RKO (cell line): ENCODE measurements at places on chromosomes 12 and 14.
A peak's percentile ranks its signal among the peaks of the same experiment; 100 is the strongest.

DNA sequence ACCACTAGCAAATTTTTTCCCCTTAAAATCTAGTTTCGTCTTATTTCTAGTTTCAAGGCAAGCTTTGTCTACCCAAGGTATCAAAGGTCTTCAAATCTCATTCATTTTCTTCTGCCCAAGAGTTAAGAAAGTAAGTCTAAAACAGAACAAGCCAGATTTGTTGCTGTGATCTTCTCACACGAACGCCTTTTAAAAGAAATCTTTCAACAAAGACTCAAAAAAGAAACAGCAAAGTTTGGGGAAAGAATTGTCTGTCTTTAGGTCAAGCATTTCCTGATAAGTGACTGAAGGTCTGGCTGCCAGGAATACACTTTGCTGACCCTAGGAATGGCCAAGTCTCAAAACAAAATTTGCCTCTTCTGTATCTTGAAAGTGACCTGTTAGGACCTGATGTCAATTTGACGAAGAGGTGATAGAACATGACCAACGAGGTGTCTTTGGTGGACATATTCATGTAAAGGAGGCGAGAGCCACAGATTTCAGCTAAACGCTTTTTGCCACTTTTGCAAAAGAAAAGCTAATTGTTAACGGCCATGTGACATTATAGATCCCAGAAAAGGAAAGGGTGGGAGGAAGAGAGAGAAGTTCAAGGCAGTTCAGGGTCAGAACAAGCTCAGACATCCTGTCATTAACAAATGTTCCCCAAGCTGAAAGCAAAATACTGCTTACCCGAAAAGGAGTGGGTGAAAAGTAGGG is 1.7 kb downstream of the CDK17 start:
- DNase-seq: peak; percentile 69

DNA sequence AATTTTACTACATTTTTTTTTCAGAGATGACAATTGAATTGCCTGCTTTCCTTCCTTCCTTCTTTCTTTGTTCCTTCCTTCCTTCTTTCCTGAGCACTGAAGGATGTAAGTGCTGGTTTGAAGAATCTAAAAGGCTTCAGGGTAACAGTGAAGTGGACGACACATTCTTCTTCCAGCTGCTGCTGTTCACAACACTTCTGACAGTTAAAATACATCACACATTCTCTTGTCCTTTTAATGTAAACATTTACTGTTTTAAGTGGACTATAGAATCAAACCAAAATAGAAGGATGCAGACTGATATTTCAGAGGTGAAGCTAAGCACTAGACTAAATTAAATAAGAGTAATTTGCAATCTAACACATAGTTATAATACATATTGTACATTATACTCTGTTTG is 151.5 kb downstream of the MSRB3 start:
- DNase-seq: no peak

GRCh38 chr14:23294734-23295561 is 7.7 kb downstream of the PPP1R3E start:
- peak; percentile 74 for DNase-seq

DNA sequence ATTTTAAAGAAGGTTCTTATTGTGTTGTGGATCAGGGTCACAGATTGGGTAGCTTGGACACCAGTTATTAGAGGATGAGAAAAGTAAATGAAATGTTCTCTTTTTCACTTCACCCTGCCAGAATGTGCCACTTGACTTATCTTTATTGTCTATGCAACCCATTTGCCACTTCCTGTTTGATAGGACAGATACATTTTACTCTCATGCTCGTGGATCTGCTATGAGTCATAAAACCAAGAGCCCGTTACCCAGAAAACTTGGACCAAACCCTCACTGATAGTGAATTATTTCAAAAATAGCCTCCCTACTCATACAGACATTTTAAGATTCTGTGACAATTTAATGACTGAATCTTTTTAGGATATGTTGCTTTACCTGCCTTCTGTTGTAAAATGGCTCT is 1.8 kb downstream of the ISCA2 start:
- no peak for DNase-seq

DNA sequence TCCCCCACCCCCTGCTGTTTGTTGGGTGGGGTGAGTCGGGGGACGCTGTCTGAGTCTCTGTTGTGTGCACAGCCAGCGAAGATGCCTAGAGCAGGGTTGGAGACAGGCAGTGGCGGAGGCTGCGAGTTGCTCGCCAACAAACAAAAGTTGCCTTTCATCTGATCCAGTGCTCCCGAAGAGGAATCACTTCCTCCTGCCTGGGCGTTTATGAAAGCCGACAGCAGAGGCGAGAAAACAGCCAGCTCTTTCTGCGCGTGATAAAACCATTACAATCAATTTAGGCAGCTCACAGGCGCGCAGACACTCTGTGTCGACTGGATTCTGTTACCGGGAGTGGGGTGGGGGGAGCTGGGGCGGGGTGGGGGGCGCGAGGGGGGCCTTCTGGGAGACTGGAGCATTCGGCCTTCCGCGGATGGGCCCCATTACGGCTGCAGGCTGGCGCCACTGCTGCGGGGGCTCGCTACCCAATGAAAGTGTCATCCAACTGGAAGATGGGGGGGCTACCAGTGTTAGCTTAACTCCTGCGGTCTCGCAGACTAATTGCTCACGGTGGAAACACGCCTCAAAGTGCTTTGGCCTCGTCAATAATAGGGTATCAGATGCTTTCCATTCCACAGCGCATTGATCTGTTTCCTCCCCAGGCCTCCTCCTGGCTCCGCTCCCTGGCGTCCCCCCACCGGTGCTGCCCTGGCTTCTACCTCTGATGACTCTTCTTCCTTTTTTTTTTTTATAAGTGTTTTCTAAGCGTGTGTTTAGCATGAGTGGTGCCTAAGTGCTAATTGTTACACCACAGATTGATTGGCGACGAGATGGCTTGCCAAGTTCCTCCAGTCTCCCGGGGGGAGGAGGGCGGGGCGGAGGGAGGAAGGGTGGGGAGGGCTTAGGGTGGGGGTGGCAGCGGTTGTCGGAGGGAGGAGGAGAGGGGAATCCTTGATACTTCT is 678.4 kb downstream of the MED13L start:
- no peak for DNase-seq

DNA sequence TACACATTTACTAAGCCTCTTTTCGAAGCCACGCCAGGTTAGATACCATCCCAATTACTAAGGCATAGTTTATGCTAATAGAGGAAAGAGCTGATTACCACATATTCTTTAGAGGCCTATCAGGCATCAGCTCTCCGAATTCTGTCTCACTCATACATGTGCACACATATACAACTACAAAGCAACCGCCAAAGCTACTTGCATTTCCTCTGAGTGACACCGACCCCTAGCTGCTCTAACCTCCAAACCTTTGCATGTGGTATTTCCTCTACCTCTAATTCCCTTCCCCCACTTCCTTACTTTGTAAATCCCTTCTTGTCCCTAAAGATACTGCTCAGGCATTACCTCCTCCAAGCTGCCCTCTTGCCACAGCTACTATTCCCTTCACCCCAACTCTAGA is 107.2 kb downstream of the DUSP6 start:
- no peak for DNase-seq
